HuH-7.5 (cell line): ENCODE measurements at places on chromosomes 12 and 14.

DNA sequence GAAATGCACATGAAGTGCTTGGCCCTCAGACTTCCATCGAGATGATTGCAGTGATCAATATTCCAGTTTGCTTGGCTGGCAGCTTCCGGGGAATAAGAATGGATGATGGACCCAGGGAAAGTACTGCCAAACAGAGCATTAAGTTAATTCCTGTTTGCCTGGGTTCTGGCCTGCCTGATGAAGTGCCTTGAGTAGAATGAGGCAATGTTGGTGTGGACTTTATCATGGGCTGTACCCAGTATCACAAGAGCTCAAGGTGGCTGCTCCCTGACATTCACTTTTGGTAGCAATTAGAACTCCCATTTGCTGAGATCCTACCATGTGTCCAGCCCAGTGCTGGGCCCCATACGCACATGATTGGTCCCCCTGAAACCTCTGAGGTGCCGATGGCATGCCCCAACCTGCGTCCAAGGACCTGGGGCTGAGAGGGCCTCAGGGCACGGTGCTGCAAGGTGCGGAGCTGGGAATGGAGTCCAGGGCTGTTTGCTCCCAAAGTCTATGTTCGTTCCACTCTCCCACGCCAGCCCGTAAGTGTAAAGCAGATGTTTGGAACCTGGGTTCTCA, 80.7 kb downstream of the SLC25A47 start:
- DNase-seq: no peak

- no peak for DNase-seq
Observed at GRCh38 chr12:76611533-76611932, 52.0 kb upstream of the OSBPL8 start.

DNA sequence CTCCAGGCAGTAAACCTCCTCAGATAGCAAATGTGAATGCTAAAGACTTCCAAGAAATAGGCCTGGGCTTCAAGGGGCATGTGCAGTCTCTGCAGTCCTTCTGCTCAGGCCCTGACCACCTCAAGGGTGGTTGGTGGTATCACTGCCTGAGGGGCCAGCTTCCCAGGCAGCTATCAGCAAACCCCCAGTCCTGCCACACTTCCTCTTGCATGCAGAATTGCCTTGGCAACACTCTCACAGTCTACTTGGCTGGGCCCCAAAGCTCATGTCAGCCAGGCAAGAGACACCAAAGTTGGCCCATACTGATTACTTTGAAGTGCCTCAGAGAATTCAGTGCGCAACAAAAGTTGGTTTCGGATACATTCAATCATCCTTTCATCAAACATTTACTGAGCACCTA, 3.5 kb upstream of the ASB8 start:
- no peak for DNase-seq

DNA sequence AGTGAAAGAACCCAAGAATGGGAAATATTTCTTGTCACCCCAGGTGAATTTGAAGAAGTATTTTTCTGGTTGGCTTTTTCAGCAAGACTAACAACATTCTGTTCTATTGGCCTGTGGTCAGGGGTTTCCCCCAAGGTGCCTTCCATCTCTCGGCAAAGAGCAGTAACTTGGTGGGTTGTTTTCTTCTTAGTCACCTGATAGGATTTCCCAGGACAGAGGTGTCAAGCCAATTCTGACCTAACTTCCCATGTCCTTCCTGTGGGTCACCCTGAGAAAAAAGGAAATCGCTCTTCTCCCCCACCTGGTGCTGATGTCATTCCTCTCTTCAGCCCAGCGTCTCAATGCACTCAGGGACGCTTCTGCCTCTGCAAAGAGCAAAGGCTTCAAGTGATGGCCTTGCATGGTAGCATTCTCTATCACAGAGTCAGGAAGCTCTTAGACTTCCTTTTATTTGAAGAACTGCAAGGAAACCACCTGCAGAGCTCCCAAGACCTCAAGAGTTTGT, 16.1 kb upstream of the IFNG start:
- no peak for DNase-seq

- DNase-seq: peak; percentile 62
Observed at GRCh38 chr14:60514741-60515491, 6.0 kb downstream of the SIX6 start.
